Pancreas (tissue), 10 donors: ENCODE measurements at places on chromosomes 1 and 21. TPM values are rescaled to one million over a fixed set of nuclear protein-coding genes. Genes with fewer than 3 reads are reported as not detected.

The SPRR1B gene
- not detected for total RNA-seq

The RBP7 gene
- 2.1 TPM for total RNA-seq

The NBPF3 gene
- 8.6 TPM for total RNA-seq

The KDF1 gene
- 10.3 TPM for total RNA-seq

The EXTL1 gene
- total RNA-seq = 0.25 TPM

The RGS13 gene
- not detected for total RNA-seq

The HJV gene
- total RNA-seq = not detected

The ERICH3 gene
- 0.16 TPM for total RNA-seq

- no peak overlapping the region for H3K4me3 ChIP-seq
- no peaks in the 10 kb centered on the region for H3K4me1 ChIP-seq
- H3K27me3 ChIP-seq = no peaks in the 10 kb centered on the region
- H3K36me3 ChIP-seq = no peaks in the 10 kb centered on the region
- no peak overlapping the region for H3K27ac ChIP-seq
Observed at GRCh38 chr21:14284481-14284880, 68.5 kb downstream of the RBM11 start.

- no peaks in the 10 kb centered on the region for H3K4me1 ChIP-seq
- no peak for DNase-seq
- no peaks in the 10 kb centered on the region for H3K36me3 ChIP-seq
- no peaks in the 10 kb centered on the region for H3K27me3 ChIP-seq
- H3K27ac ChIP-seq = no peak overlapping the region
Observed at GRCh38 chr1:66370462-66370971, 163.4 kb upstream of the SGIP1 start.

DNA sequence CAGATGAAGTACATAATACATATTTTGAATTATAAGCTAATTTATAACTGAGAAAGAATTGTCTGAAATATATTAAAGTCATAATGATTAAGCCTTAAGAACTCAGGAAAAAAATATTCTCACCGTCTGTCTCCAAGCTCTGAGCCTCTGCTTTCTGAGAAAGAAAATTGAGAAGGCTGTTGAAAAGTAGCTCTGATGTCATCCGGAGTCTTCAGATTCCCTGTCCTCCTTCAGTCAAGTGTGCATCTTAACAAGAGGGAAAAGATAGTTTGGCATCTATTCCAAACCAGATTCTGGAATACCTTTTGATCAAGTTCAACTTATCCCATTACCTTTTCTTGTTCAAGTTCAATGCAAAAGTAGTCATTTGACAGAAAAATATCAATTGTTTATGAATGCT, 50.6 kb downstream of the NRIP1 start:
- no peaks in the 10 kb centered on the region for H3K36me3 ChIP-seq
- no peak overlapping the region for H3K4me3 ChIP-seq
- no peak overlapping the region for H3K27ac ChIP-seq

GRCh38 chr1:89260042-89260441, 12.6 kb downstream of the GBP5 start:
- no peak overlapping the region for H3K4me3 ChIP-seq
- no peaks in the 10 kb centered on the region for H3K36me3 ChIP-seq
- no peaks in the 10 kb centered on the region for H3K27me3 ChIP-seq
- no peaks in the 10 kb centered on the region for H3K4me1 ChIP-seq
- no peak overlapping the region for H3K27ac ChIP-seq

GRCh38 chr1:44559330-44559729, 115.0 kb downstream of the TMEM53 start:
- no peak overlapping the region for H3K4me3 ChIP-seq
- no peaks in the 10 kb centered on the region for H3K36me3 ChIP-seq
- H3K27ac ChIP-seq = no peak overlapping the region

- H3K27ac ChIP-seq = no peak overlapping the region
- no peak overlapping the region for H3K4me3 ChIP-seq
- H3K4me1 ChIP-seq = no peaks in the 10 kb centered on the region
- no peaks in the 10 kb centered on the region for H3K36me3 ChIP-seq
Observed at GRCh38 chr1:207261971-207262370, 59.5 kb upstream of the CD55 start.

DNA sequence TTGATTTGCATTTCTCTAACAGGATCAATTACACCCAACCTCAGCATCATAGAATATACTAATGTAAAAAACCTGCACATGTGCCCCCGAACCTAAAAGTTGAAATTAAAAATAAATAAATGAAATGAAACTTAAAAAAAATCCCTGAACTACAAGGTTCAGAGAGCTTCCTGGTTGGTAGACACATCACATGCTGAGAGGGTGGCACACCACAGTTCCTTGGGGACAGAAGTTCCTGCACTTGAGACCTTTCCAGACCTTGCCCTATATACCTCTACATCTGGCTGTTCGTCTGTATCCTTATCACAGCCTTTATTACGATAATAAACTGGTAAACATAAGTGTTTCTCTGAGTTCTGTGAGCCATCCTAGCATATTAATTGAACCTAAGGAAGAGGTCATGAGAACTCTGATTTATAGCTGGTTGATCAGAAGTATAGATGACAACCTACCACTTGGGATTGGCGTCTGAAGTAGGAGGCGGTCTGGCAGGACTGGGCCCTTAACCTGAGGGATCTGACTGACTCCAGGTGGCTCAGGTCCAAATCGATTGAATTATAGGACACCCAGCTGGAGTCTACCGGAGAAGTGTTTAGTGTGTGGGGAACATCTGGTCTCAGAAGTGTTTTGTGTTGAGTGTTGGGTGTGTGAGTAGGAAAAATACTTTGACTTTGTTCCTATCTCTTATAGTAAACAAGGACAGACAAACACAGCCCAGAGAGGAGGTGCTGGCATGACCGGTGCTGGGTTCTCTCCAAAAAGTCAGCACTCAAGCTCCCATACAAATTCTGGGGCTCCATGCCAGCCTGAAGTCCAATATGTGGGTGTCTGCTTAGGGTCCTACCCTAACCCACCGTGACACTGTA, 19.0 kb downstream of the C1orf115 start:
- H3K4me1 ChIP-seq = peaks cover 18% of the 10 kb centered on the region
- peak overlapping the region; percentile 3 for H3K27ac ChIP-seq
- no peak overlapping the region for H3K4me3 ChIP-seq
- no peak for DNase-seq
- no peaks in the 10 kb centered on the region for H3K27me3 ChIP-seq
- H3K36me3 ChIP-seq = no peaks in the 10 kb centered on the region

GRCh38 chr1:154745286-154745731, 124.8 kb downstream of the KCNN3 start:
- H3K36me3 ChIP-seq = no peaks in the 10 kb centered on the region
- H3K27me3 ChIP-seq = no peaks in the 10 kb centered on the region
- no peak overlapping the region for H3K4me3 ChIP-seq

DNA sequence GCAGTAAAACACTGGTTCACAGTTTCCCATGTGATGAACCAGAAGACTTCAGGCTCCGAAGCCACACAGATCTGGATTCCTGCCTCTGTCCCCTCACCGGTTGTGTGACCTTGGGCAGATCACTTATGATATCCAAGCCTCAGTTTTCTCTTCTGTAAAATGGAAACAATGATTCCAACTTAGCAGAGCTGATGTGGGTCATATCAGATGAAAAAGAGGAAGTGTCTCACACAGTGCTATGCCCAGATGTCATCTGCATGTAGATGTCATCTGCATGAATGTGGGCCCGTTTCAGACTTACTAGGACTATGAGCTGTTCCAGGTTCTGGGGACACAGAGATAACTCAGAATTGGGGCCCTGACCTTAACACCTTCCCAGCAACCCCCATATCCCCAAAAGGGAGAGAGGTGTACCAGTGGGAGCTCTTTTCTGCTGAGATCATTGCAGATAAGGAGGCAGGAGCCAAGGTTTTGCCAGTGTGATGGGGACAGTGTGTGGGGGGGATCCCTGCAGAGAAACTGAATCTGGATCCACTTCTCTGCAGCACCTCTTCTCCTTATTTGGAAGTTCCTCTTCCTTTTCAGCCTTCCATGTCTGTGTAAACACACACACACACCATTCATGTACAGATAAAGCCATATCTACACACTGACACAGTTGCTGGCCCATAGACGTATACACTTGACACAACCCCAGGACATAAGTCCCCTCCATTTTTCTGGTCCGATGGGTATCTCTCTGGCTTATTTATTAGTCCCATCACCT, 5.0 kb upstream of the ADGRB2 start:
- H3K27ac ChIP-seq = no peak overlapping the region
- no peak for DNase-seq
- H3K4me1 ChIP-seq = peaks cover 7% of the 10 kb centered on the region

DNA sequence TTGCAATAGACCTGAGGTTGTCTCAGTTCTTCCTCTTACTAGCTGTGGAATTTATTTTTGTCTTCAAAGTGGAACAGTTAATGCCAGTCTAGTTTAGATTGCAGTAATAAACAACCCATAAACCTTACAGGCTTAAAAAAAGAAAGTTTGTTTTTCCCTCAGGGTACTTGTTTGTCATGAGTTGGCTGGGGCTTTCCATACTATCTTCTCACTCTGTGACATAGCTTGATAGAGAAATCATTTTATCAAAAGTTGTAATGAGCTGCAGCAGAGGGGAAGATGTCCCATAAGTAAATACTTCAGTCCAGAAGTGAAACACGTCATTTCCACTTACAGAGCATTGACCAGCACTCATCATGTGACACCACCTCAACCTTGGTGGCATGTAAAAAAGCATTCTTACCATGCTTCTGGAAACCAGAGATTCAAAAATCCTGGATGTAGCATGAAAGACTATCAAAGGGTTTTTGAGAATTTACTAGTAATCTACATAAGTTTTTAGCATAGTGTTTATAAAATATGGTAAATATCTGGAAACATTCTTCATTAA, 62.8 kb upstream of the COL11A1 start:
- H3K4me3 ChIP-seq = no peak overlapping the region
- no peaks in the 10 kb centered on the region for H3K4me1 ChIP-seq
- no peaks in the 10 kb centered on the region for H3K27me3 ChIP-seq
- no peaks in the 10 kb centered on the region for H3K36me3 ChIP-seq

DNA sequence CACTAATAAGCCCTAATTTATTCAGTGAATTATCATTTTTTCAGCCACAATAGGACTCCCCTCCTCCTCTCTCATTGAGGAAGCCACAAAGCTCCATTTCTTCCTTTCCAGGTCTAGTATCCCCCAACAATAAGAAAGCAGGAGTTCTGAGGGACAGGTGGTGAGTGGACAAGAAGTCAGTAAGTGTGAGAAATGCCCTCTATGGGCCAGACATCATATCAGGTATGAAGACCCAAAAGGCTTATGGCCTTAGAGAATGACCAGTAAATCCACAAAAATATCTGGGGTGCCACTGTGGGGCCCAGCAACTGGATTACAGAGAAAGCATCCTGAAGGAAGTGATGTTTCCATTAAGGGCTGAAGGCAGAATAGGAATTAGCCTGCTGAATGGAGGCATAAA, 175.7 kb downstream of the TRIM33 start:
- DNase-seq = no peak
- no peaks in the 10 kb centered on the region for H3K36me3 ChIP-seq
- H3K27me3 ChIP-seq = peaks cover 2% of the 10 kb centered on the region
- H3K27ac ChIP-seq = no peak overlapping the region
- H3K4me3 ChIP-seq = no peak overlapping the region

- no peak overlapping the region for H3K27ac ChIP-seq
- peak overlapping the region; percentile 63 for H3K4me3 ChIP-seq
- no peaks in the 10 kb centered on the region for H3K36me3 ChIP-seq
- no peaks in the 10 kb centered on the region for H3K27me3 ChIP-seq
- no peak for DNase-seq
- H3K4me1 ChIP-seq = peaks cover 3% of the 10 kb centered on the region
Observed at GRCh38 chr21:14383596-14384180, 742 bp upstream of the HSPA13 start.

GRCh38 chr1:23914921-23915320, 1.8 kb upstream of the CNR2 start:
- no peak overlapping the region for H3K27ac ChIP-seq
- no peaks in the 10 kb centered on the region for H3K27me3 ChIP-seq
- no peaks in the 10 kb centered on the region for H3K36me3 ChIP-seq
- H3K4me1 ChIP-seq = peaks cover 3% of the 10 kb centered on the region
- no peak overlapping the region for H3K4me3 ChIP-seq

DNA sequence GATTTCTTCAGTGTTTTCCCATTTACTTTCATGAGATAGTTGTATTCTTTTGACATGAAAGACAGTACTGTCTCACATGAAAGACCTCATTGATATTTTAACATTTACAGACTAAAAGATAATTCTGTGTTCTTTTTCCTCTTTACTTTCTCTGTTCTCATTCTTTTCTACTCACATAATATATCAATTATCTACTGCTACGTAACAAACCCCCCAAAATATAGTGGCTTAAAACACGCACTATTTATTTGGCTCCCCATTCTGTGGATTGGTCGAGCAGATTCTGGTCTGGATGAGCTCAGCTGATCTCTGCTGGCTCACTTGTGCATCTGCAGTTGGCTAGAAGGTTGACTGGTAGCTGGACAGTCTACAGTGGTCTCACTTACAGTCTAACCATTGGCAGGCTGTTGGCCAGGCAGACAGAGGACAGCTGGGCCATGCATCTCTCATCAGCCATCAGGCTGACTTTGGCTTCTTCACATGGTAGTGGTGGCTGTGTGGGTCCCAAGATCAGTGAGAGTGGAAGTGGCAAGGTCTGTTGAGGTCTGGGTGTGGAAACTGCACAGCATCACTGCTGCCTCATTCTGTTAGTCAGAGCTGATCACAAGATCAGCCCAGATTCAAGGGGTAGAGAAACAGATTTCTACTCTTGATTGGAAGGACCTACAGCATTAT, 63.2 kb downstream of the MPZL1 start:
- no peak overlapping the region for H3K4me3 ChIP-seq

DNA sequence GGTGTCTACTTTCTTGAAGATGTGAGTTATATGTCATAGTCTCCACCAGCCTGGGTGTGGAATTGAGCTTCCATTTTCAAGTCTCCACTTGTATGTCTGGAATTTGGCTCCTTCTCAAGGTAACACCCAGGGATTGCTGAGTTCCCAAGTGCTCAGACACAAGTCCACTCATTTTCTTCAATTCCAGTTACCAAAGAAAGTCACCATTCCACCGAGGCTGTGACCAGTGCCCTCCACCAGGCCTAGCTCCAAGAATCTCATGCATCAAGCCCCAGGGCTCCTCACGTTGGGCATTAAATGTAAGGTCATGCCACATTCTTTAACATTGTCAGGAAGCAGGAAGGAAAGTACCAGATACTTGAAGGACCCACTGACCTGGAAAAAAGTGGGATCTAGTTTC, 2.4 kb upstream of the RAB4A start:
- H3K4me1 ChIP-seq = peaks cover 24% of the 10 kb centered on the region
- H3K36me3 ChIP-seq = no peaks in the 10 kb centered on the region
- no peaks in the 10 kb centered on the region for H3K27me3 ChIP-seq
- H3K27ac ChIP-seq = no peak overlapping the region
- no peak overlapping the region for H3K4me3 ChIP-seq

- no peaks in the 10 kb centered on the region for H3K36me3 ChIP-seq
- no peak for DNase-seq
- H3K27me3 ChIP-seq = no peaks in the 10 kb centered on the region
- no peak overlapping the region for H3K27ac ChIP-seq
Observed at GRCh38 chr1:106785176-106785575, 271.3 kb upstream of the PRMT6 start.

DNA sequence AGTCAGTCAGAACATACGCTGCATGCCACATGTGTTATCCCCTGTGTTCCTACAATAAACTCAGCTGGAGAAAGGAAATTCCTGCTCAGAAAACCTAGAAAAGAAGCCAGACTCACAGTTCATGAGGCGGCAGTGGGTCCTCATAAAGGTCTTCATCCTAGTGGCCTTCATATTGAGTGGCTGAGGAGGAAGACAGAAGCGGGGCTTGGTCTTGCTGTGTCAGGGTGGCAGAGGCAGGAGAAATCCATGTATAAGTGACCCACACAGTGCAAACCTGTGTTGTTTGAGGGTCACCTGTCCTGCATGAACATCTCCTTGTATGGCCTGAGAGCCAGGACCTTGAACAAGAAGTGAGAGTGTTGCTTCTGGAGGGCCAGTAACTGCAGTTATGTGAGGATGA, 4.0 kb upstream of the WNT3A start:
- no peak for DNase-seq
- no peaks in the 10 kb centered on the region for H3K36me3 ChIP-seq
- H3K4me1 ChIP-seq = no peaks in the 10 kb centered on the region
- no peak overlapping the region for H3K27ac ChIP-seq
